ENCODE measurements at places on chromosomes 12 and 14.

GRCh38 chr14:69259527-69260189, at the start of gene GALNT16:
TSS of gene GALNT16 (plus strand) at chr14:69260158. CDS start at chr14:69260291, 133 bp downstream.
- DNase-seq = peak; percentile 67

GRCh38 chr14:76509311-76509710, 133.4 kb downstream of the ESRRB start:
- DNase-seq = no peak

- DNase-seq = no peak
These were observed 43.0 kb upstream of the BTG1 start for GRCh38 chr12:92188517-92189188.

DNA sequence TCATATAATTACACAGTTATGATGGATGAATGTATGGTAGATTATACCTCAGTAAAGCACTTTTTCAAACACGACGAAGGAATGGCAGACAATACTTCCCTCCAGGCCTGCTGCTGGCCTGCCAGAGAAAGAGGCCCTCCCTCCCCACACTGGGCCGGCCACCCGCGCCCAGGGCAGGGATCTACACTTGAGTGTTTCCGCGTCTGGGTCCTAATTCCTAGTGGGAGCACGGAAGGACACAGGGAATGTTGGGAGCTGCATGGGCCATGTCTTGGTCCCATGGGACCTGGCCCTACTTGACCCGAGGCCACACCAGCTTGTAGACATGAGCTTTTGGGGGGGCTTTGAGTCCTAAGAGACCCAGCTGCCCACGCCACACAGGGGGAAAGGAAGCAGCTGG, 52.0 kb downstream of the STX2 start:
- DNase-seq = no peak

DNA sequence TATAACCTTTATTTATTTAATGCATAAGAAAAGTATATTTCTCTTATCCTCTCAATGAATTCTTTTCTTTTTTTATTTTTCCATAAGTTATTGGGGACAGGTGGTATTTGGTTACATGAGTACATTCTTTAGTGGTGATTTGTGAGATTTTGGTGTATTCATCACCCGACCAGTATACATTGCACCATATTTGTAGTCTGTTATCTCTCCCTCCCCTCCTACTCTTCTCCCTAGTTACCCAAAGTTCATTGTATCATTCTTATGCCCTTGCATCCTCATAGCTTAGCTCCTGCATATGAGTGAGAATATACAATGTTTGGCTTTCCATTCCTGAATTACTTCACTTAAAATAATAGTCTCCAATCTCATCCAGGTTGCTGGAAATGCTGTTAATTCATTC, 1900.0 kb upstream of the SEL1L start:
- DNase-seq = no peak

DNA sequence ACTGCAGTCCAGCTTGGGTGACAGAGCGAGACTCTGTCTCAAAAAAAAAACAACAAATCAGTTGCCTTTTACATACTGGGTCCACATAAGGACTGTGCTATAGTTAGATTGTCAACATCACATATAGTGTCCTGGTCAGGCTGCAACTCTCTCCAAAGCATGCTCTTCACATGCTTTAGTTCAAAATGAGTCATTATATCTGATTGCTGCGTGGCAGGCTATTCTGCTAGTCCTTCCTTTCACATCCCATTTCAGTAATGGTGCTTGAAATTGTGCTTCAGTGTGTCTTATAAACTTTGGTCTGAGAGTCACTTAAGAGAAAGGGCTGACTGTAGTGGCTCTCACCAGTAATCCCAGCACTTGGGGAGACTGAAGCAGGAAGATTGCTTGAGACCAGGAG, 6.9 kb downstream of the LETMD1 start:
- no peak for DNase-seq

DNA sequence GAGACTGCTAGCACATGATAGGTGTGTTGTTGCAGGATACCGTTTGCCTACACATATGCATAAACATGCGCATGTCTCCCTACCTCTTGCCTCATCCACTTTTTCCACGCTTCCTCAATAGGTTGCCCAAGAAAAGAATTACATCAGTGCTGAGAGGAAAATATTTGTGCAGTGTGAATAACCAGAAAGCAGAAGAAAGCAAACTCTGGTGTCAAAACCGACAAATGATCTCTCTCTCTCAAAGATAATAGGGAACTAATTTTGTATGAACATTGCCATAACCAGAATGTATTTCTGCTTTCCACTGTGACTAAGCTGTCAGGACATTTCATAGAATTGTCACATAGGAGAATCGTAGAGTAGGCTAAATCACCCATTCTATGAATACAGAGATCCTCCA, 1.3 kb downstream of the CLEC7A start:
- DNase-seq = no peak

DNA sequence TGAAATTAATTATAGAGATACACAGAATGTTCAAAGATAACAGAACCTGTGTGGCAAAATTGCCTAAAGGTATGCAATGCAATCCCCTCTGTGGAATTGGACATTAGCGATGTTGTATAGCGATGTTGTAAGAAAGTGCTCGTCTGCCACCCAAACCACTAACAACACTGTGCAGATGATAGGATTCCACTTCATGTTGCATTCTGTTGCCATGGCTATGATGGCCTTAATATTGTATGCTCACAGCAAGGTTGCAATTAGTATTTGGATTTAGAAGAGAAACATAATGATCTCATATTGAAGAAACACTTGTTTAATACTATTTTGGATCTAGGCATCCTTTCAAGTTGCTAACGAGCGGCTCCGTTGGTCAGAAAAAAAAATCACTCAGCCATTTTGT, 260.3 kb downstream of the BCAT1 start:
- no peak for DNase-seq

- DNase-seq = no peak
These were observed 698.6 kb upstream of the MDGA2 start for GRCh38 chr14:48373981-48374380.

DNA sequence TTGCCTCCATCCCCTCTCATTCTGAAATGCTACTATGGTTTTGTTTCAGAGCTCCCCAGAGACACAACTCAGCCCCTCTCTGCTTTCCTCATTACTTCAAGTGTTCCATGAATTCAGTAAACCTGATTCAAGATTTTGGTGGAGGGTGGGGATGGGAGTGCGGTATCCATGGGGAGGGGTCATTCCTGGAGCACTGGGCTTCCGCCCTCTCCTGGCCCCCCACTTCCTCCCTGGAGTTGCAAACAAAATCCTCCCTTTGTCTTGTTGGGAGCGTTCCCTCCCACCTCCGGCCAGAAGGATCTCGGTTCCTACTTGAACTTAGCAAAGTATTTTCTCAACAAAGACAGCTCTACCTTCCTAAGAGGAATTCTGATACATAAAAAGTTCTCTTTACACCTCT, 71.8 kb upstream of the LTA4H start:
- no peak for DNase-seq

GRCh38 chr12:104313568-104314241, 10.2 kb downstream of the EID3 start:
- DNase-seq = no peak

DNA sequence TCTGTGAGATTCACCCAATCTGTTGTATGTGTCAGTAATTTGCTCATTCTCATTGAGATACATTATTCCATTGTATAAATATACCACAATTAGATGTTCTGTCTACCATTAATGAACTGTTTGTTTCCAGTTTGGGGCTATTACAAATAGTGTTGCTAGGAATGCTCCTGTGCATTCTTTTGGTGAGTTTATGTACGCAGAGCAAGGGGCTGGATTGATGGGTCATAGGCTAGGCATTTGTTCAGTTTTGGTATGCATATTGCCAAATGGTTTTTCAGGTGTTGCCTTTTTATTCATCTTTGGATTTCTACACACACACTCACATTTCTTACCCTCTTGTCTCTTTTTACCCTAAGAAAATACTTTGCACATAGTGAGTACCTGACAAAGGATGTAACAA, 93.4 kb downstream of the GPATCH2L start:
- DNase-seq = no peak

- peak; percentile 9 for DNase-seq
These were observed 15.1 kb upstream of the KERA start for GRCh38 chr12:91072931-91073330.

DNA sequence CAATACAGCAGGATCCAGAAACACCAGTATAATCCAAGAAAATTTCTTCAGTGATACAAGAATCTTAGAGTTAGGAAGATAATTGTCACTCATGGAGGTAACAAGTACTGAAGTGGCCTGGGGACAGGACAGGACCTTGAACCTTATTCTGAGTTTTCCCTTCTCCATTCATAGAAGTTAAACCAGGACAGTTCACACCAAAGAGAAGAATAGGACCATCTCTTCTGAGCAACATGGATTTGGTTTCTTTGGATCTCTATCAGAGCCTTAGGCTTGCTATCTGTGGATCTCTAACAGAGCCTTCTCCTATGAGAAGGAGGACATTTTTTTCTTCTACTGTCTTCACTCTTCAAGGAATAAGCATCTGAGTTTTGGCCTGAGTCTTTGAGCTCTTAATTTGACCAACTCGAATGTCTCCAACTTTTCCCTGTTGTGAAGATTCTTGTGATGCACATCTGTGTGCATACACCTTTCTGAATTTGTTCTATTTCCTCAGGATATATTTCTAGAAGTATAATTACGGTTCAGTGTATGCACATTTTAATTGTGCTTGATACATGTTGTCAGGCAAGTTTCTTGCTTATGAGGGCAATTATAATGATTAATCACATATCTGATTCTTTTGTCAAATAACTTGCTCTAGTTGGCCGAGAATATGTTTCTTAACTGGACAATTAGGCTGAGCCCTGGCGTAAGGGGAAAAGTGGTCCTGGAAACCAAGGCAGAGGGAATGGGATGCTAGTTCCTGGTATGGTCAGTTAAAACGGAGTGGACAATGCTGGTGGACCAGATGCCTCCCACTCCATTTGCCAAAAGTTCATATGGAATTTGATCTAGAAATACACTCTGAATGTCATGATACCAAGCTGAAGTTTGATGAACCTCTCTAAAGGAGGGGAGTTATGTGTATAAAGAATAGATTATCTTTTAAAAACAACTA, 6.6 kb downstream of the KRT6A start:
- no peak for DNase-seq

DNA sequence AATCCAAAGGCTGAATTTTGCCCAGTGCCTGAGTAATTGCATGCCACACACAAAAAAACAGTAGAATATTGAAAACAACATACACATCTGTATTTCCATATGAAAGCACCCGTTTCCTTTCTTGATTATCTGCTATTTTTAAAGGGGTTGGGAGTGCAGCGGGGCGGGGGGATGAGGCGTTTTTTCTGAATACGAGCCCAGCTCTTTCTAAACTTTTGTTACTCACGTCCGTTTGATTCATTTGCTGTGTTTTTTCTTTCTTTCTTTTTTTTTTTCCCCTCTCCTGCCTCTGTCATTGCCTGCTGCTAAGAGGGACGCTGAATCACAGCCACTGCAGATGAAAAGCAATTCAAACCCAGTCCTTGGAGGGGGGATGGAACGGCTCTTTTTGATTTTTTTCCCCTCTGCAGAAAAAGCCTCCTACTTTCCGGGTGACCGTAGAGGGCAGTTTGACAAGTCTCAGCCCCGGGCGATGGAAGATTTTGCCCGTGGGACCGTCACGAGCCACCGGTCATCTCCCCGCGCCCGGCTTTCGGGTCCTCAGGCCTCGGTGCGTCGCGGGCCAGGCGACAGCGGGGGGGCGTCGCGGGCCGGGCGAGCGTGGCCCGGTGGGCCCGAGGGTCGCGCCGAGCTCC, 572 bp upstream of the RASSF8 start:
- no peak for DNase-seq

GRCh38 chr14:94992046-94992445, 165.3 kb downstream of the DICER1 start:
- DNase-seq = no peak

- no peak for DNase-seq
These were observed 25.7 kb upstream of the SERPINA4 start for GRCh38 chr14:94535506-94535905.

- peak; percentile 54 for DNase-seq
These were observed 3.1 kb upstream of the TNS2 start for GRCh38 chr12:53046655-53047220.

GRCh38 chr12:2633176-2633824, 161.5 kb upstream of the FKBP4 start:
- DNase-seq = no peak

- no peak for DNase-seq
These were observed 75.0 kb downstream of the SCAF11 start for GRCh38 chr12:45915405-45915804.

DNA sequence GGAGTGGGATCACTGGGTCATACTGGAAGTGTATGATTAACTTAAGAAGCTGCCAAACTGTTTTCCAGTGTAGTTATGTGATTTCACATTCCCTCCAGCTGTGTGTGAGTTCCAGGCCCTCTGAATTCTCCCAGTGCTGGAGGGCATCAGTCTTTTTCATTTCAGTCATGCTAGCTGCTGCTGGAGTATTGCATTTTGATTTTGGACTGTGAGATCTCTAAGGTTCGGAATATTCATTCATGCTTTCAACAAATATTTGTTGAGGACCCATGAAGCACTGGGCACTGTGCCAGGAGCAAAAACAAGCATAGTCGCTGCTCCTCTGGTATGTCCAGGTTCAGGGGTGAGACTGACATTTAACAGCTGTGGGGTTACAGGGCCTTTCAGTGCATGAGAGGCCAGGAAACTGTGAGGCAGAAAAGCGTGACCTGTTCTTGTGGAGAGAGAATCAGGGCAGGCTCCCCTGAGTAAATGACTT, 133.2 kb downstream of the SCARB1 start:
- peak; percentile 55 for DNase-seq

Data from NCI-H1092 treated with DMSO at 0.1 percent for 48 hours (cell line).